Ascending aorta (tissue), 2 donors: ENCODE measurements at places on chromosomes 5 and 9. TPM values are rescaled to one million over a fixed set of nuclear protein-coding genes. Genes with fewer than 3 reads are reported as not detected.

TRPM3 gene
- 3.3 TPM for total RNA-seq

KCNV2 gene
- total RNA-seq, result not detected

F2RL2 gene
- not detected for total RNA-seq

RNF183 gene
- not detected for total RNA-seq

GRCh38 chr5:148776780-148777179, 49.6 kb upstream of the ADRB2 start:
- peak; percentile 70 for DNase-seq

GRCh38 chr9:73081979-73082657, 69.5 kb upstream of the ANXA1 start:
- no peak for DNase-seq

- DNase-seq, result no peak
These were observed 491 bp downstream of the APC start for GRCh38 chr5:112738191-112738560.
